Stimulated activated CD8-positive, alpha-beta memory T cell treated with anti-CD3 and anti-CD28 coated beads, Interleukin-12 subunit alpha, Interleukin-12 subunit beta, amount 100 ng/mL, for 4 hours (primary cell): ENCODE measurements at places on chromosomes 1 and 21.

- no peak for DNase-seq
Measured at GRCh38 chr1:15883326-15883725, 35.8 kb downstream of the SPEN start.

GRCh38 chr1:10899490-10900250, 103.2 kb upstream of the CASZ1 start:
- no peak for DNase-seq

- no peak for DNase-seq
Measured at GRCh38 chr21:43771199-43771675, 4.9 kb downstream of the CSTB start.

DNA sequence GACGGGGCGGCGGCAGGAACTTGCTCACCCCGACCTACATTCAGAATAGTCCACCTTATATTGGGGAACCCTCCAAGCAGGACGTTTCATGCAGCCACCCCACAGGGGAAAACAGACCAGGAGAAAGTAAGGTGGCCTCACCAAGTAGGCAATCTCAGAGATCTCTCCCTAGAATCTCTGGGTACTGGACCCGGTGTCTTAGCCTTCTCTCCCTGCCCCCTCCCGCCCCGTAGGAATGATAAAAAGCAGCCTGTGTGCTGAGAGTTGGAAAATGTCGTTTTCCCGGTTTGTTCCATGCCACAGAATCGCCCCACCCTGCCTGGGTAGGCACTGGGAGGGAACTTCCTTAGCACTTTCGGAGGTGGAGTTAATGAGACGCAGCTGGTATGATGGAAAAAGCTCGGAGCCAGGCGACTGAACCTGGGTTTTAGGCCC, 789 bp upstream of the PTPN14 start:
- DNase-seq: no peak

GRCh38 chr1:243539636-243540035, 283.8 kb downstream of the SDCCAG8 start:
- no peak for DNase-seq

DNA sequence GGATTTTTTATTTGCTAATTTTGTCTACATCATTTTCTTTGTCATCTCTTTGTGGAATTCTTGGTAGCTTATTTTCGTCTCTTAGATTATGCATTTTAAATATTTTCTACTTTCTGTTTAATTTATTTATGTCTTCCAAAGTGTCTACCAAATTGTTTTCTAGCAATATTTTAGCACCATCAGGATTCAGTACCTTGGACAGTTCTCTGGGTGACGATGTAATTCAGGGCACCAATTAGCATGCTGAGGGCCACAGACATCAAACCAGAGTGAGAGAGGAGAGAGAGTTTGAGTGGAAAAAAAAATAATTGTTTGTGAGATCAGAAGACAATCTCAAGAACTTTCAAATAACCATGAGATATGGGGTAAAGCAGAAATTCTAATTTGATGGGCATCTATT, 169.8 kb upstream of the CXADR start:
- DNase-seq: no peak

GRCh38 chr1:151858030-151858746, 4.7 kb upstream of the THEM5 start:
- no peak for DNase-seq

GRCh38 chr1:153431928-153432327, 15.6 kb downstream of the S100A7A start:
- DNase-seq: no peak

GRCh38 chr1:56639211-56639610, 5.9 kb upstream of the PRKAA2 start:
- no peak for DNase-seq

GRCh38 chr21:33831962-33832659, 83.5 kb downstream of the ATP5PO start:
- no peak for DNase-seq

- DNase-seq: no peak
Measured at GRCh38 chr1:85630493-85630892, 49.9 kb downstream of the CCN1 start.

DNA sequence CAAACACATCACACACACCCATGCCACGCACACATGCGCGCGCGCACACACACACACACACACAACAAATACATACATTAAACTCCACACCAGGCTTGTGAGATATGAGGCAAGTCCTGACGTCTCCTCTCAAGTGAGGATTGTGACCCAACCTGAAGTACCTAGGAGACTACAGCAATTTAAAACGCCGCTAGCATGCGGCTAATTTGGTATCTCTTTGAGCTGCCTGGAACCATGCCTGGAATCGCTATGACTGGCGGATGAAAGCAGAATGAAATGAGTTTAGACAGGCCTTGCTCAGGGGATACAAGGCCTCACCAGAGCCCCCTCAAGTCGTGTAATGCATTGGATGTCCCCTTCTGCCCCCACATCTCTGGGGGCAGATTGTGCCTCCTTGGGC, 1.6 kb upstream of the RAB7B start:
- DNase-seq: no peak

DNA sequence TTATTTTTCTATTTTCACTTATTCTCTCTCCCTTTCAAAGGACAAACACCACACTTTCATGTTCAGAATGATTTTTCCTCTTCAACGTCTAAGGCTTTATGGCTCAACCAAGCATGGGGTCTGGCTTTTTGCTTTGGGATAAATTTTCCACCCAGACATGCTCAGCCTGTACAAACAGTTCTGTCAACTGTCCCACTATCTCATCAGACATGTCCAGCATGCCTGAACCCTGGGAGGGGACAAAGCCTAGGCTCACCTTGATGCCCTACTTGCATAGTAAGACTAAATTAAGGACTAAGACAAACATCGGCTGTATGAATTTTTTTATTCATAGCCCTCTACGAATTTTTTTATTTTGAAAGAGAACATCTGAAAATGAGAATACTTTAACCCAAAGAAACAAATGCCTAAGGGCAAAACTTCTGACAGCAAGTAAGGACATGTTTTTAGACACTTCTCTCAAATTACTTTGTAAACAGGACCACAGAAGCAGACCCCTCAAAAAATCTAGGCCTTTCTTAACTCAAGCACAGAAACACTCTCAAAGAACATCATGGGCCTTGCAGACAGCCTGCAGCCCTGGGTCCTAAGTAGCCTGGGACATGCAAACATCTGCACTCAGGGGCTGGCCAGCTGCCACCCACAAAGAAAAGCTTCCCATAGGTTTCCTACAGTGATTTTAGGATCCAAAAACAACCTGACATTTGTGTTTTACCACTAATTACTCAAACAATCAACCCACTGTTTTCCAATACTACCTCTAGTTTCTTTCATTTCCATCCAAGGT, 72.3 kb upstream of the PALMD start:
- DNase-seq: no peak

DNA sequence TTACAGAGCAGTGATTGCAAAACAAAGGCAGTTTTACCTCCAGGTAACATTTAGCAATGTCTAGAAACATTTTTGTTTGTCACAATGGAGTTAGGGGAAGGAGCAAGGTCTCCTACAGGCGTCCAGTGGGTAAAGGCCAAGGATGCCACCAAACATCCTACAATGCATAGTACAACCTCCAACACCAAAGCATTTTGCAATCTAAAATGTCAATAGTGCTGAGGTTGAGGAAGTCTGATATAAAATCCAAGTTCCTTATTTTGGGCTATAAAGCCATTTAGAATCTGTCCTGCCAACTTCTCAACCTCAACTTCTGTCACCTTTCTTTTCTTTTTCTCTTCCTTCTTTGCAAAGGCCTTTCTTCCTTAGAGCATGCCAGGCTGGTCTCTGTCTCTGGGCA, 111.2 kb downstream of the FASLG start:
- no peak for DNase-seq

- no peak for DNase-seq
Measured at GRCh38 chr1:68570871-68571270, 74.0 kb upstream of the DEPDC1 start.

DNA sequence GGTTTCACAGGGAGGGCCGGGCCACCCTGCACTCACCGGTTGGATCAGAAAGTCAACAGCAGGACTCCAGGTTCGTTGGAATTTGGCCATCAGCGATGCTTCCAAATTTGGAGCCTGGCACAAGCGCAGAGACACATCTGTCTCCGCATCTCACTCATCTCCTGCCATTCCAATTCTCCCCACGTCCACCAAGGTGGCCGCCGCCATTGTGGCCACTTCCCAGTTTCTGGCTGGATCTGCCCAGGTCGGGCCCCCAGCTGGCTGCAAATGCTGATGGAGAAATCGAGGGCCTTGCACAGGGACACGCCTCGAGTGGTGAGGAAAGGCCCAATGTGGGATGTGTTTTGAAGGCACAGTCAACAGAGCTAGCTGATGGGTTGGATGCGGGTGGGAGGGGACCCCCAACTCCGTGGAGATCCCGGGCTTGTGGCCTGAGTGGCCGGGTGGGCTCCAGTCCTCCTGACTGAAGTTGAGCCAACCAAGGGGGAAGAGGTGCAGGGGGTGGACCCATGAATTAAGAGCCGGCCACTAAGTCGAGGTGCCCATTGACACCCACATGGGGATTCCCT, 102.7 kb downstream of the CRYAA start:
- no peak for DNase-seq

DNA sequence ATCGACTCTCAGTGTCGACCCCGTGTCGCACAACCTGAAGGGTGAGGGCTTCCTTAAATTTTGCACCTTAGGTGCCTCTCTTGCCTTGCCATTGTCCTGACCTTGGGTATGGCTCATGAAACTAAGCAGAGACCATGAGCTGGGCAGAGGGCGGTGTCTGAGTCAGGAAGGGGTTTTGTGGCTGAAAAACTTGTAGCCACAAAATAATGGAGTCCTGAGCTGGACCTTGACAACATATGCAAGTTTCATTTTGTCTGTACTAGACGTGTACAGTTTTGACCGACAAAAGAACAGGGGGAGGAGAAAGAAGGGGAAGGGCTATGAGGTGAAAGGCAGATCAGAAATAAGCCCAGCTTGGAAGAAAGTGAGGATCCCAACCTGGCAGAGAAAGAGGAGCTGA, 8.3 kb upstream of the RUNX1 start:
- DNase-seq: no peak

- DNase-seq: no peak
Measured at GRCh38 chr1:67831850-67832513, 1.3 kb downstream of the GNG12 start.

DNA sequence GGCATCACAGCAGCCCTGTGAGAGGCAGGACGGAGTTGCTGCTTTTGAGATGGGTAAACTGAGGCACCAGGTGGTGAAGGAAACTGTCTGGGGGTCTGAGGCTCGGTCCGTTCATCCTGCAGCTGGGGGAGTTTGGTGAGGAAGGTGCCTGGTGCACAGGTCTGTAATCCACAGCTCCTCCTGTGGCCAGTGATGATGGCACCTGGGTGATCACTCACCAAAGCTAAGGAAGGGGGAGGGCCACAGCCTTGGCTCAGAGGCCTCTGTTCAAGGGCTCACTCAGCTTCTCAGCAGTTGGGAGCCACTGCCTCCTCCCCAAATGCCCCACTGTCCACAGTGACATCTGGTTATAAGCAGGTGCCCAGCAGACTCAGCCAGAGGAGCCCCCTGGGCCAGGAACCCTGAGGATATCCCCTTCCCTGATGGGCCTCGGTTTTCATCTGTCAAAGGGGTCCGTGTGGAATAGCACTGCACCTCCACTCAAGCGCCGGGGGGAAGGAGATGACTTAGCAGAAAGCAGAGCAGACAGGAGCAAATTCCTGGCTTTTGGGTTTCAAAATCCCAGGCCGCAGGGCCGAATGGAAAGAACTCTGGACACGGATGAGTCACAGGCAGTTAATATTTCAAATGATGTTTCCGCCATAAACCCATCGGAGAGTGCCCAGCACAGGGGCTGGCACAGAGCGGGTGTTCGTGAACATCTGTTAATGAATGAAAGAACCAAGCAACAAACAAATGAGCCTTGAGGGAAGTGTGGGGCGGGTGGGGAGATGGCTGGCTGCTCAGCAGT, 82.8 kb downstream of the DMRTB1 start:
- no peak for DNase-seq

- peak; percentile 46 for DNase-seq
Measured at GRCh38 chr1:153985341-153985912, 712 bp downstream of the RAB13 start.

- no peak for DNase-seq
Measured at GRCh38 chr1:117753652-117754051, 147.8 kb downstream of the TENT5C start.

DNA sequence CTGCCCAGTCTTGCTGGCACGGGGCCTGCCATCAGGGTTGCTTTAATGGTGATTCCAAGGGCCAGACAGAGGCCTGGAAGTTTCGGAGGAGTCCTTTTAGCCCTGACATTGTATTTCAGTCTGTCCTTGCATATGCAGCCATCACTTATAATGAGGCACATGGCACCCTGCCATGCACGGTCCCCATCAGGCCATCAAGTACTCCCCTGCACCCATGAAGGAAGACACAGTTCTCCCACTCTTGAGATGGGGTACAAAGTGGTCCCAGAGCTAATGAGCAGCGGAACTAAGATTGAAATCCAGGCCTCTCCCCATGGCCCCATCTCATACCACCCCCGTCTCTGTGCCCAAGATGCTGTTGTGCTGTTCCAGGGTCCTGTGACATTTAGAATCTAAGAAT, 596.6 kb downstream of the PTPRU start:
- no peak for DNase-seq

DNA sequence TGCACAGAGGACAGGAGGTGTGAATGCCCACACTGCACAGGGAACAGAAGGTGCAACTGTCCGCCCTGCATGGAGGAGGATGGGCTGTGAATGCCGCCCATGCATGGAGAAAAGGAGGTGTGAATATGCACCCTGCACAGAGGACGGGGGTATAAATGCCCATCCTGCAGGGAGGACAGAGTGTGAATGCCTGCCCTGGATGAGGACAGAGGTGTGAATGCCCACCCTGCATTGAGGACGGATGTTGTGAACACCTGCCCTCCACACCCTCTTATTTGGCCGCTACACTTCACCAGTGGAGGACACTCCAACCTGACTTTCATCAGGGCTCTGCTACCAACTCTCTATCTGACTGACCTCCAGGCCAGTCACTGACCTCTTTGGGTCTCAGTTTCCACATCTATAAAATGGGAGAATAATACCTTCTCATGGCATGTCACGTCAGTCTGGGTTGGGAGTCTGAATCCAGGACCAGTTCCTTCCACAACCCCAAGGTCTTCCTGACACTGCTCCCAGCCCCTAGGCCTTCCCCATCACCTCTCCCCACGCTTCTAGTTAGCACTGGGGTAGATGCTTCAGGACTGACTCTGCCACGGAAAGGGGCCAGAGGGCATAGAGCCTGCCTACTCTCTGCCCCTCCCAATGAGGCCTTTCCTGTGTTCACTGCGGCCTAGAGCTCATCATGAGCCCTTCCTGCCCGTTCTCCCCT, 28.4 kb downstream of the ZBTB17 start:
- DNase-seq: no peak

- DNase-seq: no peak
Measured at GRCh38 chr1:112934577-112934976, 21.4 kb downstream of the SLC16A1 start.

DNA sequence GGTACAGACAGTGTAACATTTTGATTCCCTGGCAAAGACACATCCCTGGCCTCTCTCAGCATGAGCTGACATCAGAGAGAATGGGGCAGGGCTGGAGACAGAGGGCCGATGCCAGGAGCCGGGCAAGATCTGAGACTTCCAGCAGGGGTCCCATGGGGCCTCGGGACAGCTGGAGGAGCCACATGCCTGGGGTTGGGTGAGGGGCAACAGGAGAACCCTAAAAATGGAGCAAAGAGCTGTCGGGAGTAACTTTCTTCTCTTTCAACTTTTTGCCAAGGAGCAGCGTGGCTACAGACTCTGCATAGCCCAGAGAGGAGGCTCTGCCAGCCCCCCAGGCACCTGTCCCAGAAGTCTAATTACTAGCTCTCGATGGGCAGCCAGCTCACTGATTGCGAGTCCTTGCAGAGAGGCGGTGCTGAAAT, 130.8 kb downstream of the LACTBL1 start:
- DNase-seq: no peak
